ENCODE measurements at places on chromosomes 7 and 10. TPM values are rescaled to one million over a fixed set of nuclear protein-coding genes. Genes with fewer than 3 reads are reported as not detected.

DNA sequence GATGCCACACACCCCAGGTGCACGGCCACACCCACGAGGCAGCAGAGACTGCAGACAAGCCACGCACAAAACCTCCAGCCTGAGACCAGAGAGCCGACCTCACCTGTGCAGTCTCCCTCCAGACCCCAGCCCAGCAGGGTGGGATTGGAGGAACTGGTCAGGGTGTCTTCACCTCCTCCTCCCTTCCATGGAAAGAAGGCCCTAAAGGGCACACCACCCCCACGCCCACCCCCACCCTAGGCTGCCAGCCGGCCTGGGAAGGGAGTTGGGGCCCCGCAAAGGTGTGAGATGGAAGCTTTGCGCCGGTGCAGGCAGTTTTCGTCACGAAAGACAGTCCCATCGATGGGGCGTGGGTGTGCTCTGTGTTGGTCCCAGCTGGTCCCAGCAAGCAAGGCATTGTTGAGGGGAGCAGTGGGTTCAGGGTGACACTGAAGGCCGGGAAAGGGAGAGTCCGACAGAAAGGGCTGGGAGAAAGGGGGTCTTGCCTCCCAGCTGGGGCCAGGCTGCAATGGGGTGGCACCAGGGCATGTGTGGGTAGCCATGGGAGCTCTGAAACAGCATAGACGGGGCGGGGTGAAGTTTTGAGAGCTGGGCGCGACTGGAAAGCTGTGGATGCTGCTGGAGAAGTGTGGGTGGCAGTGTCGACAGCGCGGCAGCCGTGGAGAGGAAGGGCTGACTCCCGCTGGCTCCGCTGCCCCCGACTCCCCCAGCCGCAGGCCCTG, 349.2 kb downstream of the GLRX3 start:
- DNase-seq: no peak

DNA sequence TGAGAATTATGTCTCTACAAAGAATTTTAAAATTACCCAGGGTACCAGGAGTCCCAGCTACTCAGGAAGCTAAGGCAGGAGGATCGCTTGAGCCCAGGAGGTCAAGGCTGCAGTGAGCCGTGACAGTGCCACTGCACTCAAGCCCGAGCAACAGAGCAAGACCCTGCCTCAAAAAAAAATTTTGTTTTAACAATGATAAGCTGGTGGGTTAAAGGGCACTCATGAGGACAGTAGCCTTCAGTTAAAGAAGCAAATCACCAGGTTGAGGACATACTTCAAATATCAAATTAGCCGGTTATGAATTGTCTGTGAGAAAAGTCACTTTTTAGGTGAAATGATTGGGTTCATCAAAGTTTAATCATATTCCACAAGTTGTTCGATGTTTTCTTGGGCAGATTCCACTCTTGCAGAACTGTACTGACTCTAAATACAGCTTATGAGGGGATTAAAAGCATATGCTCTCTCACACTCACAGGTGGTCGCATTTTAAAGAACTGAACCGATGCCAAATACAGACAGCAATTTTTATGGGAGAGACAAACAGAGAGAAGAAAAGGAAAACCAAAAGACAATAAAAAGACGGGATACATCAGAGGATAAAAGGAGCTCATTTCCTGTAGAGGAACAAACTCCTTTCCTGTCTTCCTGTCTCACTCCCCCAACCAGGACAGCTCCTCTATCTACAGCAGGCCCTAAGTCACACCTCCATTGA, 582.8 kb upstream of the NRP1 start:
- no peak for DNase-seq

DNA sequence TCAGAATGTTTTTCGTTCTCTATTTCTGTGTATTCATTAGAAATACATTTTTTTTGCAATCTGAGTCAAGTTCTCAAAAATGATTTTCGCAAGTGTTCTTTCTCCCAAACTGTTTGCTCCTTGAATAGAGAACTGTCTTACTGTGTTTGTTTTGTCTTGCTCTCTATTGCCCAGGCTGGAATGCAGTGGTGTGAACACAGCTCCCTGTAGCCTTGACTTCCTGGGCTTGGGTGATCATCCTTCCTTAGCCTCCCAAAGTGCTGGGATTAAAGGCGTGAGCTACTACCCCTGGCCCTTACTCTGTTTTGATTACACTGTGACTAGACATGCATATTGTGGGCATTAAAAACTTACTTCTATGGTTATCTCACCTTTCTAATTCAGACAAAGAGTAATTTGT, 56.7 kb downstream of the LUC7L2 start:
- DNase-seq: no peak

DNA sequence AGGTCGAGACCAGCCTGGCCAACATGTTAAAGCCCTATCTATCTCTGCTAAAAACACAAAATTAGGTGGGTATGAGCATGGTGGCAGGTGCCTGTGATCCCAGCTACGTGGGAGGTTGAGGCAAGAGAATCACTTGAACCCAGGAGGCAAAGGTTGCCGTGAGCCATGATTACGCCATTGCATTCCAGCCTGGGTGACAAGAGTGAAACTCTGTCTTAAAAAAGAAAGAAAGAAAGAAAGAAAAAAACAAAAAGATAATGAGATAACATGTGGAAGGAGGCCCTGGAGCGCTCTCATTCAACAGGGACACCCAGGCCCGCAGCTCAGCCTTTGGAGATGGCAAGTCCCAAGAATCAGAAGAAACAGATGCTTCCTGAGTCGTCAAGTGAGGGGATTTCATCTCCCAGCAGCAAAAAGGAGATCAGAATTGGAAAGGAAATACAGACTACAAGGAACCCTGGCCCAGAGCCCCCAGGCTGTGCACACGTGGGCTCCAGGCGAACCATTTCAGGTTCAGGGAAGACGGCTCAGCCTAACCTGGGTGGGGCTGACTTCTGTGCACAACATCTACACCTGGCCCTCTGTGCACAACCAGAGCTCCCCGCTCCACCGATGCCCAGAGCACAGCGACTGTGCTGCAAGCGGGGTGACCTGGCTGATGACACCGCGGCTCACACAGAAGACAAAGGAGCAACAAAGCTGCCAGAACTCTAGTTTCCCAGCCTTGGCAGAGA, 33.3 kb downstream of the GNA12 start:
- no peak for DNase-seq

DNA sequence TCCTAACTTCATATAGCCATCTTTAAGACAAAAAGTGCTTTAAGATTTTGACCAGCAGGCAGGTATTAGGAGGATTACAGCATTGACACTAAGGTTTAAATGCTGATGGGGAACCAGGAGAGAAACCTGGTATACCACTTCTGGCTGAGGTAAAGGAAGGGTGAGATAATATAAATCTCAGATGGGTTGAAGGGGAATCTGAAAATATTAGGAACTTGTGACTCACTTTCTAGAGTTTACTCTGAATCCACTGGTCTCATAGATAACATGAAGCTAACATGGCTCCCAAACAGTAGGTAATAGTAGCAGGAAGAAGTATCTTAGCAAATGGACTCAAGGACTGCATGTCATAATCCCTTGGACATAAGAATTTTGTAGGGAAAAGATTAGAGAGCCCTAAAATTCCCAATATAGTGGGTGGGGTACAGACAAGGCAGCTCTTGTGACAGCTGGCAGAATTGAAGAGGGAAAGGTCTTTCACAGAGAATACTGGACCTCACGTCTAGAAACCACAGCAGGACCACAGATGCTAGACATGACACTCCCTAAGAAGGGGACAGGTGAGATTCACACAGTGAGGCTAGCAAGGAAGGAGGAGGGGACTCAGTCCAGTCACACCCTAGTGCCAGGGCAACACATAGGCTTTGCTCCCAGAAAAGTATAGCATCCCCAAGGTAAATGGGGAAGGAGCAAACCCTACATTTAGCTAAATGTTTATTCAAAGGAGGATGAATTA, 3.5 kb downstream of the PTTG1IP2 start:
- DNase-seq: no peak

Gene SEMA3D
- 12.1 TPM for total RNA-seq

Gene NRG3
- total RNA-seq: not detected

Gene CHAT
- not detected for total RNA-seq

- DNase-seq: no peak
Observed at GRCh38 chr7:50757703-50758390, 24.8 kb downstream of the GRB10 start.

Gene EIF3A
- 112 TPM for total RNA-seq

GRCh38 chr7:129090300-129090907, 35.5 kb upstream of the TNPO3 start:
- no peak for DNase-seq

- no peak for DNase-seq
Observed at GRCh38 chr10:8129438-8129837, 75.0 kb downstream of the GATA3 start.

Gene ZC3HAV1
- 24.8 TPM for total RNA-seq

DNA sequence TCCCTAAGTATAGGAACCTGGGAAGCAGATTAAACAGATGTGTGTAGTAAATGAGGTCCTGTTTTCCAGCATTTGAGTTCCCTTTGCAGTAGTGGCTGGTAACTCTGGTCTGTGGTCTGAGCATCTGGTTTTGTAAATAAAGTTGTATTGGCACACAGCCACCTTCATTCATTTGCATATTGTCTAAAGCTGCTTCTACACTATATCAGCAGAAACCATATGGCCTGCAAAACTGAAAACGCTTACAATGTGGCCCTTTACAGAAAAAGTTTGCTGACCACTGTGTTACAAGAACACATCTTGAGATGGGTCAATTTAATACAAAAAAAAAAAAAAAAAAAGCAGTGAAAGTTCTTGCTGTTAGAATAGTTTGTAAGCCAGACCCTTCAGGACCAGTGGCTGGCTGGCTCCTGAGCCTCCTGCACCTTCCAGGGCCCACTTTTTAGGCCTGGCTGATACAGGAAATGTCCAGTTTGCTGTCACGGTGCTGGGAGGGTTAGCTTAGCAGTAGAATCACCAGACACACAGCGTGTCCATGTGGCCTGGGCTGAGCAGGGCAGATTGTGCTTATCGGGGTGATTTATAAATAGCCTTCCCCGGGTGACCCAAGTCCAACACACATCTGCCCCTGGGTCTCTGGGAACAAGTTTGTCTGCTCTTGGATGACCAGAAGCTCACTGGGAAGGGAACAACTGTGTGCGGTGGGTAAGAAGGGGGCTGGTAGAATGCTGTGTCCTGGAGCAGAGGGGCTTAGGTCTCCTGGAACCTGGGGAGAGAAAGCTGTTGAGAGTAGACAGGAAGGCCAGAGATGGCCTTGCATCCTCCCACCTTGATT, 1.4 kb downstream of the C10orf71 start:
- DNase-seq: peak; percentile 2

GRCh38 chr7:94045581-94045980, 41.4 kb upstream of the BET1 start:
- DNase-seq: no peak

DNA sequence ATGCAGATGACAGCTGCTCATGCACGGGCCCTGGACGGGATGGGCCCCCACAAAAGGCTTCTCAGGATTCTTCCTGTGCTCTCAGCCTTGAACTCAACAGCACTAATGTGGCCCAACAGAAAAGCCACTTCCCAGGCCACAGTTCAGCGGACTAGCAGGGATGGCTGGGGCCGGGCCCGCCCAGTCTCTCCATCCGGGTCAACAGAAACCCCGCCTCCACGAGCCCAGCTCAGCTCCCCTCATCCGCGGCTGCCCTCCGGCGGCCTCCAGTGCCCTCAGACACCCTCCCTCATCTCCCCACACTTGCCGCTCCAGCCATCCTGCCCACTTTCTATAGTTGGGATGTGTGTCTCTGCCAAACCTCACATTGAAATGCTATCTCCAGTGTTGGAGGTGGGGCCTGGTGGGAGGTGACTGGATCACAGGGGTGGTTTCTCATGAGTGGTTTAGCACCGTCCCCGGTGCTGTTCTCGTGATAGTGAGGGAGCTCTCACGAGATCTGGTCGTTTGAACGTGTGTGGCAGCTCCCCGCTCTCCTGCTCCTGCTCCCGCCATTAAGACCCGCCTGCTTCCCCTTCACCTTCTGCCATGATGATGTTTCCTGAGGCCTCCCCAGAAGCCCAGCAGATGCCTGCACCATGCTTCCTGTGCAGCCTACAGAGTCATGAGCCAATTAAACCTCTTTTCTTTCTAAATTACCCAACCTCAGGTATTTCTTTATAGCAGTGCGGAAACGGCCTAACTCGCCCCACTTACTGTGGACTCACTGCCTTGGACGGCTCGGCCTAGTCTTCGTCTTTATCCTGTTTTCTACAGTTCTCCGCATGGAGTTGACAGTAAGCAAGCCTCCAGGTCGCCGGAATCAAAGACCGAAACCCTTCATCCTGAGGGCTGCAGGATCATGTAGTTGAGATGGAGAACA, 169.9 kb upstream of the RNF32 start:
- no peak for DNase-seq

DNA sequence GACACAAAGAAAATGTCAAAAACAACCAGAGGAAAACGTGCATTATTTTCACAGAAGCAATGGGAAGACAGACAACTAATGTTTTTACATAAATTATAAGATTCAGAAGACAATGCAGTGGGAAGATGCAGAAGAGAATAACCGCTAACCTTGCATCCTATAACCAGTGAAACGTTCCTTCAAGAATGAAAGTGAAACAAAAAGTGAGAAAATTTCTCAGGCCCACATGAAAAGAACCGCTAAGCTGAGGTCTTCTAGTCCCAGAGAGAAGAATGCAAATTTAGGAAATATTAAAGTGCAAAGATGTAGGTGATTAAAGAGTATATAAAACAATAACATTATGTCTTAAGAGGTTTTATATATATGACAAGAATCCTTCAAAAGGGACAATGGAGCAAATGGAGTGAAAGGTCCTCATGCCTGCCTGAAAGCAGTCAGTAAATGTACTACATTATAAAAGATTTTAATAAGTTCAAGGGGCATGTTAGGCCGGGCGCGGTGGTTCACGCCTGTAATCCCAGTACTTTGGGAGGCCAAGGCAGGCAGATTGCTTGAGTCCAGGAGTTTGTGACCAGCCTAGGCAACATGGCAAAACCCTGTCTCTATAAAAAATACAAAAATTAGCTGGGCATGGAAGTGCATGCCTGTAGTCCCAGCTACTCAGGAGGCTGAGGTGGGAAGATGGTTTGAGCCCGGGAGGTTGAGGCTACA, 43.1 kb upstream of the DDC start:
- DNase-seq: no peak
